ENCODE measurements at places on chromosomes 4 and X.

DNA sequence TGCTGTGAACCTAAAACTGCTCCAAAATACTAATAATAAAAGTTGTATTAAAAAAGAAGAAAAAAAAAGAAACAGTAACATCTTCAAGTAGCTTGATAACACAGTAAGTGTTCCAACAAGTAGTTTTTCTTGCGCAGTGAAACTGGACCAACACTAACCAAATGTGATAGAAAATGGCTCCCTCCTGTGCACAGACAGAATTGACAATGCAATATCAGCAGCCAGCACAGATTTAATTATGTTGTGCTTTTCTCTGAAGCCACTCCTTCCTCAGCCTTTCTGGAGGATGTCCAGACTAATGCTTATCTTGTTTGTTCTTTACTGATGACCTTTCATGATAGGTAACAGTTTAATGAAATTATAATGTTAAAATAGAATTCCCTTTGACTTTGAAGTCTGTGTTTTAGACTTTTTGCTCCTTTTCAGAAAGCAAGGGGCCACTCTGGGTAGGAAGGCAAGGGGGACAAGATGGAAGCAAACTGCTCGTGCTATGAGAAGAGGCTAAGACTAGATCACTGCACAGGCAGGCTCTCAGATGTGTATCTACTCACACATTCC is 147.1 kb upstream of the RPL34 start:
- no peak for DNase-seq

DNA sequence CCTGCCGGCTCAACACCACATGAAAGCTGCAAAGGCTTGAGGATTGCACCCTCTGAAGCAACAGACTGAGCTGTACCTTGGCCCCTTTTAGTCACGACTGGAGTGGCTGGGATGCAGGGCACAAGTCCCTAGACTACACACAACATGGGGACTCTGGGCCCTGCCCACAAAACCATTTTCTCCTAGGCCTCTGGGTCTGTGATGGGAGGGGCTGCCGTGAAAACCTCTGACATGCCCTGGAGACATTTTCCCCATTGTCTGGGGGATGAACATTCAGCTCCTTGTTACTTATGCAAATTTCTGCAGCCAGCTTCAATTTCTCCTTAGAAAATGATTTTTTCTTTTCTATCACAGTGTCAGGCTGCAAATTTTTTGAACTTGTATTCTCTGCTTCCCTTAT is 123.5 kb upstream of the SMARCAD1 start:
- no peak for DNase-seq

GRCh38 chrX:154458954-154459778 is 1.1 kb downstream of the PLXNA3 start:
- DNase-seq: peak; percentile 32

- DNase-seq: no peak
Measured at GRCh38 chr4:16023776-16024408, 59.9 kb downstream of the PROM1 start.

DNA sequence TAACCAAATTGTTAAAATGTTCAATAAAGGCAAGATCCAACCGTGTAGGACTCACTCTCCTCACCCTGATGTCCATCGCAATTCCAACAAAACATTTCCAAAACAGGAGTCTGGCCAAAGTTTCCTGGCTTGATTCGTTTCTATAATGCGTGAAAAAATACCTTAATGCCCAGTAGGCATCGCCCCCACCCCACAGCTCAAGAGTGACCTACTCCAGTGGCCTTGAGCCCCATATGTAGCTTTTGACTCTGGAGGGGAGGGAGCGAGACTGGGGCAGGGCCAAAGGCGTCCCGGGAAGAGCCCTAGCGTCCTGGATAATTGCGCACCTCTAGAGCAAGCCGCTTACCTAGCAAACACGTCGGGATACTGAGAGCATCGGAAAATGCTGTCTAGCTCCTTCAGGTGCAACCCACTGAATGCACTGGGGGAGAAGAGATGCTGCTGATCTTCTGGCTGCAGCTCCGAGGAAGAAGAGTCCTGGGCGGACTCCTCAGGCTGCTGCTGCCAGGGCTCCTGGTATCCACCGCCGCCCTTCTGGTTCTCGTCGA is 55.6 kb upstream of the NKAP start:
- DNase-seq: no peak

GRCh38 chr4:10033191-10033881 is 12.0 kb upstream of the SLC2A9 start:
- no peak for DNase-seq

DNA sequence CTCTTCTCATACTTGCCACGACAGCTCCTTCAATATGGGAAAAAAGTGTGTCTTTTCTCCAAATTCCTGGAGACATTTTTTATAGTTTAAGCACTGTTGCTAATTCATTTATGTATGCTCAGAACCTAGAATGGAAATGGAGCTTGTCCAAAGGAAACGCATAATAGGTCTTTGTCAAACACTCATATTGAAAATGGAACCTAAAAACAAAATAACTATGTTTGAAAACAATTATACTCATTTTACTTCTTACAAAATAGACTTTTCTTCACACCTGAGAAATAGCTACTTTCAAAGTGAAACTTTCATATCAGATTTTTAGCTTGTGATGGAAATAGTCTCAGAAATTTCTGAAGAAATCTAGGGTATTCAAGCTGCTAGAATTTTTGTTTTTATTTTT is 529.7 kb upstream of the BOD1L1 start:
- no peak for DNase-seq

DNA sequence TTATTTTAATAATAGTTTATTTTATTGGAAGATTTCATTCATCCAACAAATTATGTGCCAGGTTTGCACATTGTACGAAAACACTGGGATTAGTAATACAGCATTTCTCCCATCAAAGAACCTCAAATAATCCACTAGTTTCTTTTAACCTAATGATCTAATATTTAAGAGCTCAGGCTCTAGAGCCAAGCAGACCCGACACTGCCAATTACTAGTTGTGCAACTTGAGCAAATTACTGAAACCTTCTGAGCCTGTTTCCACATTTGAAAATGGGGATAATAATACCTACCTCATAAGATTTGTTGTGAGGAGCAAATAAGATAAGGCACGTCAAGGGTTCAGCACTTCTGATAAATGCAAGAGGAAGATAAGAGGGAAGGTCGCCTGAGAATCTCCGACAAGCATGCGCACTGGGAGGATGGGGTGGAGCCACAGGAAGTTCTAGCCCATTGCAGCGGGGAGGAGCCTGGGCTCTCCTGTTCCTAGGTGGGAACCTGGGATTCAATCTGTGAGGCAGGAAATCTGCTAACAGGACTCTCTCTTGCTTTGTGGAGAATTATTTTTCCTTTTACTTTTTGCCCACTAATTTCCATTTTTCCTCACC is 141.5 kb upstream of the SMAD1 start:
- DNase-seq: no peak

- no peak for DNase-seq
Measured at GRCh38 chrX:6468706-6469105, 66.2 kb downstream of the VCX3A start.

- no peak for DNase-seq
Measured at GRCh38 chrX:85505801-85506200, 126.3 kb upstream of the POF1B start.

- no peak for DNase-seq
Measured at GRCh38 chrX:154873329-154873728, 12.8 kb upstream of the F8A1 start.

DNA sequence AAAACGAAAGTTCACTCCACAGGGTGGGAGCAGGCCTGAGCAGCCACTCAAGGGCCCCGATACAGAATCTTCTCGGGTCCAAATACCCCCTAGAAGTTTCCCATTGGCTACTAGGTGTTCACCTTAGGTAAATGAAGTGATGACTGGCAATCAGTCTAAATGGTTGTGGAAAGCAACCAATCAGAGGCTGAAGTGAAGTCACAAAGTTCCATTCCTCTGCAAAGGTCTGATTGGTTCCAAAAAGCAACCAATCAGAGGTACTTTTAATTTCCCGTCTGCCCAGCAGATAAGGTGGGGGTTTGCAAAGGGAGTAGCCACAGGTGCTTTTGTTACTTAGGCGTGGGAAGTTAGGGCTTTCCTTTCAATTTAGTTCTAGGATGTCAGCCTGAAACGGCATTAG is 58.2 kb upstream of the NKAP start:
- DNase-seq: no peak

GRCh38 chr4:145679991-145680455 is at the start of gene C4orf51:
Gene C4orf51, plus strand, starts transcription at chr4:145680146. Its CDS starts 58 bp downstream, at chr4:145680204.
- DNase-seq: no peak

DNA sequence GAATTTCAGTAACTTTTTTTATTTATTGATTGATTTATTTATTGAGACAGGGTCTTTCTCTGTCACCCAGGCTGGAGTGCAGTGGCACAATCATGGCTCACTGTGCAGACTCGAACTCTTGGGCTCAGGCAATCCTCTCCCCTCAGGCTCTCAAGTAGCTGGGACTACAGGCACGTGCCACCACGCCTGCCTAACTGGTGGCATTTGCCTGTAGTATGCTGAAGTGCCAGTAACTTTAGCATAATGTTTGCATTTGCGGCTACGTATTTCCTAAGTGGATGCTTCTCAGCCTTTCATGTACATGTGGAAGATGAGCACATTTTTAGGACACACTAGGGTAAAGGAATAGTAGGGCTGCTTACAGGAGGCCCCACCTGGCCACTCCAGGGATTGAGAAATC is 45.3 kb upstream of the ATXN3L start:
- no peak for DNase-seq

DNA sequence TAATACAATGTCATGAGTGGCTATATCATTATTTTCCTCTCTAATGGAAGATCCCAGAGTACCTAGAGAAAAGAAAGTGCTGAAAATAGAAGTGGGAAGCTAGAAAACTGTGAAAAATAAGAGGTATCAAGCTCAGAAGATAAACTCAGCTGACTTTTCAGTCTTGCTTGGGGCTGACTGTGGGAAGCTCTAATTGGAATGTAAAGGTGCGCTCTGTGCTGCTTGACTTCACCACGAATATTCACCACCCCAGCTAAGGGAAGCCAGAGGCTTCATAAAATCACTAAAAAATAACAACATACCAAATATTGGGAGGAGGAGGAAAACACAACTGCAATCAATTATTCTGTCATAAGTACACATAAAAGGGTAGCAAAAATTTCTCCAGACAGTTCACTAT is 25.1 kb downstream of the NDST3 start:
- DNase-seq: no peak

GRCh38 chr4:186621959-186622553 is 66.7 kb upstream of the MTNR1A start:
- DNase-seq: no peak

- DNase-seq: no peak
Measured at GRCh38 chr4:16516796-16517439, 290.6 kb upstream of the TAPT1 start.

GRCh38 chrX:17584248-17584681 is 153.0 kb upstream of the SCML1 start:
- DNase-seq: no peak

GRCh38 chr4:20019310-20020015 is 232.2 kb upstream of the SLIT2 start:
- DNase-seq: no peak

GRCh38 chrX:39499996-39500395 is 597.8 kb downstream of the BCOR start:
- no peak for DNase-seq

DNA sequence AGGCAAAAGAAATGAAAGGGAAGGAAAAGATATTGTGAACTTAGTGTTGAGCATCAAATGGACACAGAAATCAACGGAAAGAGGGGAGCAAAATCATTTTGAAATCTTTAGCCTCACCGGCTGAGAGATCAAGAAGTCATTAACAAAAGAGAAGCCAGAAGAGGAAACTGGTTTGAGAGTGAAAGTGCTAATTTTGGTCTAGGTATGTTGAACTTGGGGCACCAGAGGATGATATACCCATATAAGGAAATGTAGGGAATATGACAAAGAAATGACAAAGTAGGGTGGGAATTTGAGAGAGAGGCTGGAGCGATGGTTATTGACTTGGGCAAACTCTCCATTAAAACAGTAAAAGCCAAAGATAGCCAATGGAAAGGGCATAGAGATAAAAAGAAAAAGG is 183.4 kb upstream of the ATOH1 start:
- no peak for DNase-seq

GRCh38 chr4:142124874-142125273 is 488.5 kb downstream of the IL15 start:
- DNase-seq: no peak

DNA sequence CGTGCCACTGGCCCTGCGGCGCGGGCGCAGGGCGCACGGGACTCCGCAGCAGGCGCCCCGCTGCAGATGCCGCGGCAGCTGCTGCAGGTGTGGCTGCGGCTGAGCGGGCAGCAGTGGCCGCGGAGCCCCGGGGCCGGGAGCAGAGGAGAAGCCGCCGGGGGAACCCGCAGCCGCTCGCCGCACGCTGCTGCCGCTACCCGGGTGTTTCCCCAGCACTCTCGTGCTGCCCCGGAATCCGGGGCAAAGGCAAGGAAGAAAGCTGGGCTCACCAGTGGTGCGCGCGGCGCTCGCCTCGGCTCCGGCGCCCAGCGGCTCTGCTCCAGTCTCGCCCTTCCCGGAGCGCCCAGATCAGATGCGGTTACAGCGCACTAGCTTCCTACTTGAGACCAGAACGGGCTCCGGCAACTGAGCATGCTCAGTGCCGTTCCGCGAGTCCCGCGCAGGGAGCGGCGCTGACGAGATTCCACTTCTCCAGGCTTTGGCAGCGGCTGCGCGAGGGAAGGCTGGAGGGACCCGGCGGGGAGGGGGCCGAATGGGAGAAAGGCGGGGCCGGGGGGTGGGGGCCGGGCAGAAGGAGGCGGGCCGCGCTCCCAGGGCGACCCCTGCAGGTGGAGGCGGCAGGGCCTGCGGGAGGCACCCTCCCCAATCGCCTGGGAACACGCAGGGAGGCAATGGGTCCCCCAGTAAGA is at the start of gene APBB2:
Gene APBB2 (minus strand): TSS at position 407 of the 689 bp plus-strand sequence. CDS start 181,288 bp downstream, outside the sequence.
- peak; percentile 96 for DNase-seq

- DNase-seq: no peak
Measured at GRCh38 chr4:32191961-32192360, 1471.8 kb downstream of the PCDH7 start.

GRCh38 chr4:8472689-8473197 is 32.2 kb downstream of the TRMT44 start:
- DNase-seq: no peak

DNA sequence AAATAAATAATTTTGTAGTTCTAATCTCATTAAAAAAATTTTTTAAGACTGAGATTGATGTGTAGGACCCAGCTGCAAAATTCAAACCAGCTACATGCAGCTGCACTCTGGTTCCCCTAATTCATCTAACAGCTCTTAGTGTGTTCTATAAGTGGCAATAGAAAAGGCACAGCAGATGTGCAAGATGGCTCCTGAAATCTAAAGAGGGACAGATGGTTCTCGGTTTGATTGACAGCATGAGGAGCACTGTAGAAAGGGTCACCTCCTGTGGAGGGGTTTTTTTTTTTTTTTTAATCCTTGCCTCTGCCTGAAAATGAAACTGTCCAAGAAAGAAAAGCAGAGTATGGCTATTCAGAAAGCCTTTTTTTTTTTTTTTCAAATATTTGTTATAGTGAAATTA is 16.9 kb upstream of the OCIAD1 start:
- no peak for DNase-seq

DNA sequence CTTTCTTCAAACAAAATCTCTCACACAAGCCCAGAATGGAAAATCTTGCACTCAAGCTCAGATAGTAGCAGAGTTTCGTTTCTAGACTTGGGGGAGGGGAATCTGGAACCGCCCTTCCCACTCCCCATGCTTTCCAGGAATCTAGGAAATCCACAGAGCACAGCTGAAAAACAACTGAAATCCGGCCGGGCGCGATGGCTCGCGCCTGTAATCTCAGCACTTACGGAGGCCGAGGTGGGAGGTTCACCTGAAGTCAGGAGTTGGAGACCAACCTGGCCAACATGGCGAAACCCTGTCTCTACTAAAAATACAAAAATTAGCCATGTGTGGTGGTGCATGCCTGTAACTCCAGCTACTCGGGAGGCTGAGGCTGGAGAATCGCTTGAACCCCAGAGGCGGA is 127.3 kb upstream of the SLC34A2 start:
- DNase-seq: no peak

- no peak for DNase-seq
Measured at GRCh38 chrX:136204571-136204970, 46.6 kb downstream of the MAP7D3 start.

Data from heart left ventricle (tissue), 16 donors.